ENCODE measurements at places on chromosomes 3 and 15.

GRCh38 chr15:101193120-101193644 lies 58.7 kb downstream of the CHSY1 start:
- no peak for DNase-seq

GRCh38 chr3:89344076-89344475 lies 236.7 kb downstream of the EPHA3 start:
- DNase-seq: no peak

DNA sequence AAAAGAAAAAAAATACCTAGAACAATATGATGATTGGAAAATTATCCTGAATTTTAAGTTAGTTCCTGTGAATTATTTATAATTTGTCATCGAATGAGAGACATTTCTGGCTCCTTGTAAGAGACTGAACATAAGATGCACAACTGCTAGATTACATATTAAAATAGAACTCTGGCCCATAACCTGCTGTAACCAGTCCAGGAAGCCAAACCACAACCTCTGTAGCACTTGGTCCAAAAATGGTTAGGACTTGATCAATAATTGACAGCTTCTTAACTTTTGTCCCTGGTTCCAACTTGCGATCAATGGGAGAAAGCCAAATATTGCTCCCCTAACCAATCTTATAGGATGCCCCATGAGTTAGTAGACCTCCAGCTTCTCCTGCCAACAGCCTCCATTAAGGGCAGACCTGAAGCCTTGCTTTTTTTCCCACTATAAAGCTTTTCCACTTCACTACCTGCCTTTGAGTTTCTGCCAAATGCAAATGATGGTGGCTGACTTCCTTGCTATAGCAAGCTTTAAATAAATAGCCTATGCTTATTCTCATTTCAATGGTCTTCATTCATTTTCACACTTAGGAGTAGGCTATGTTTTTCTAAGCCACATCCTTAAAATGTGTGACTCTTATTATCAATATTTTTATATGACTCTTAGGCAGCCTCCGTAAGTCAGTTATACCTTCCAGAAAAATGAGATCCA lies 224.0 kb upstream of the ARHGEF26 start:
- no peak for DNase-seq

GRCh38 chr3:138325990-138326389 lies 3.7 kb downstream of the NME9 start:
- DNase-seq: no peak

DNA sequence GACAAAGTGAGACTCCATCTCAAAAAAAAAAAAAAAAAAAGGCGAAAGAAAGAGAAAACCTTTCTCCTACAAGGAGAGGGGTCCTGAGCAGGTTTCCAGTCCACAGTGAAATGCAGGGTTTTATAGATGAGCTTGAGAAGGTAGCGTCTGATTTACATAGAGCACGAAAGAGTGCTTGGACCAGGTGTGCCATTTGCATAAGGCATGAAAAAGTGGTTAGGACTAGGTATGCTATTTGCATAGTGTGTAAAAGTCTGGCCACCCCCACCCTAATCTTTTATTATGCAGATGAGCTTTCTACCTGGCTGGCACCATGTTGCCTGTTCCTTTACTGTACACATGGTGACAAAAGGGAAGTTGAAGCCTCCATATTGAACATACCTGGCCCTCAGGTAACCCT lies 13.6 kb upstream of the RNU6-1 start:
- DNase-seq: no peak

DNA sequence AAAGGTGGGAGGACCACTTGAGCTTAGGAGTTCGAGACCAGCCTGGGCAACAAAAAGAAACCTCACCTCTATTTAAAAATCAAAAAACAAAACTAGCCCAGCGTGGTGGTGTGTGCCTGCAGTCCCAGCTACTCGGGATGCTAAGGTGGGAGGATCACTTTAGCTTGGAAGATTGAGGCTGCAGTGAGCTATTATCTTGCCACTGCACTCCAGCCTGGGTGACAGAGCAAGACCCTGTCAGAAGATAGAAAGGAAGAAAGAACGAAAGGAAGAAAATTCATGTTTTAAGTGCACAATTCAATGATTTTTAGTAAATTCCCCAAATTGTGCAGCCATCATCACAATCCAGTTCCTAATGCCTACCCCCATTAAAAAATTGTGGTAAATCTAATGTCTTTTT lies 7.8 kb downstream of the FSD2 start:
- DNase-seq: no peak

GRCh38 chr3:196055683-196056270 lies 26.1 kb downstream of the TFRC start:
- DNase-seq: no peak

GRCh38 chr15:98703126-98703685 lies 54.9 kb downstream of the IGF1R start:
- no peak for DNase-seq

- DNase-seq: no peak
Measured at GRCh38 chr15:74821091-74821789, 5.2 kb upstream of the CPLX3 start.

DNA sequence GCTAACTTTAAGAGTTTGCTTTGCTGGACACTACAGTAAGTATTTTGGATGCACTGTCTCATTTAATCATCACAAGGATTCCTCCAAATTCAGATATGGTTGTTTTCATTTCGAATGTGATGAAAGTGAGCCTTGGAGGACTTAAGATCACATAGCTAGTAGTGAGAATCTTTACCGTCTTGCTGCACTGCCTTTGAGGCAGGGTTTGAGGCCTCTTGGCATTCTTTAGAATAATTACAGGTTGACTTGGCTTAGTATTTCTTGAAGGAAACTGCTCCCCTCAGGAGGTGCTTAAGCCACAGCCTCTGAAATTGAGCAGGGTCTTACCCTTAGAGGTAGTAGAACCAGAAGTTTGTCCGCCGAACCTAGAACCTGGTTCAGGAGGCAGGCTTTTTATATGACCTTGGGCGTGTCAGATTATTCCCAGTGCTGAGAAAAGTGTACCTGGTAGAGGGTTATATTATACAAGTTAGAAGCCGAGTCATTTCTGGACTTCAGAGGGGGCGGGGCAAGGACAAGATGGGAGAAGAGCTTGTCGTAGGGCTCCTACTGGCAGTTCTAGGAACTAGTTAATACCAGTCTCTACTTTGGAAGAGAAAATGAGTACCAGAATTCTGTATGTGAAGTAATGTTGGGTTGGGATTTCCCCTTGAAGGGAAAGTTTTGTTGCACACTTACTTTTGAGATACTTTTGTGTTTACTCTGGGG lies 1.1 kb downstream of the TFG start:
- peak; percentile 11 for DNase-seq

GRCh38 chr3:20975188-20975651 lies 775.8 kb downstream of the ZNF385D start:
- no peak for DNase-seq

DNA sequence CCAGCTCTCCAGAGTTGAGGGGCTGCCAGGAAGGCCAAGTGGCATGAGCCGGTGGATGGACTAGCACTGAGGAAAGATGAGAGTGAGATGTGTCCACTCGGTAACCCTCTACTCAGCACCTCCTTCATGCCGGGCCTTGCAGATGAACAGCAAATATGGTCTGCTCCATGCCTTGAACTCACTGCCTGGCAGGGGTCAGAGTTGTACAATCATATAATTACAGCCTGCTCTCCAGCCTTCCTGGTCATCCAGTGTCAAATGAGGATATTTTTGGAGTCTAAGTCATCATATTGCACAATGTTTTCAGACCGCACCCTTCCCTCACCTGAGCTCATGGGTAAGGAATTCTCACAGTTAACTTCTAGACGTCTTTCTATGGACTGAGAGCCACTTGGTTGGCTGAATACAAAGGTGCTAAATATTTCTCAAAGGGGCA lies 4.9 kb downstream of the MGLL start:
- DNase-seq: no peak
